NCI-H2029 (cell line): ENCODE measurements at places on chromosomes 5 and 9.

DNA sequence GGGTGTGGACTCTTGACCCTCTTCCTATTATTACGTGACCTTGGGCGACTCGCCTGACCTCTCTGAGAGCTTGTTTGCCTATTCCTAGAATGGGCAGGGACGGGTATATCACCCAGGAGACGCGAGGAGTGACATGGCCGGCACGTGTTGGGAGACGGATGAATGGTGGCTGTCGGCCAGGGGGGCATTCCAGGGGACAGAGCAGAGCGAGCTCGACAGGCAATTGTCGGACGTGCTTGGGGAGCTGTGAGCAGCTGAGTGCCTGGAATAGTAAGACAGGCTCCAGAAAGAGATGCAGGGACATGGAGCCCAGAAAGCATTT, 29.3 kb upstream of the UNC5A start:
- peak; percentile 74 for DNase-seq

DNA sequence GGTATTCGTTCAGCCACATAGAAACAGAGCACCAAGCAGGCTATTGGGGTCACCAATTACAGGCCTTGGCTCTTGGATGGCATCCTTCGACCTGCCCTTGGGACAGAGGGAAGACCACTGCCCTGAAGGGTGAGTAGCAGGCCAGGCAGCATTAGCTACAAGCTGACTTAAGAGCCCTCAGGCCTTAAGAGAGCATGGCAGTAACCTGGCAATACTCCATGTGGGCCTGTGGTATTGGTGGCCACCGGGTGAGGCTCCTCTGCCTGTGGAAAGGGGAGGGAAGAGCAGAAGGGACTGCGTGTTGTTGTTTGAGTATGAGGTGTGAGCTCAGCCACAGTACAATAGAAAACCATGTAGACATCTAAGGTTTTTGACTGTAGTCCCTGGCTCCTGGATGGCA, 170.6 kb downstream of the MCTP1 start:
- DNase-seq = no peak

DNA sequence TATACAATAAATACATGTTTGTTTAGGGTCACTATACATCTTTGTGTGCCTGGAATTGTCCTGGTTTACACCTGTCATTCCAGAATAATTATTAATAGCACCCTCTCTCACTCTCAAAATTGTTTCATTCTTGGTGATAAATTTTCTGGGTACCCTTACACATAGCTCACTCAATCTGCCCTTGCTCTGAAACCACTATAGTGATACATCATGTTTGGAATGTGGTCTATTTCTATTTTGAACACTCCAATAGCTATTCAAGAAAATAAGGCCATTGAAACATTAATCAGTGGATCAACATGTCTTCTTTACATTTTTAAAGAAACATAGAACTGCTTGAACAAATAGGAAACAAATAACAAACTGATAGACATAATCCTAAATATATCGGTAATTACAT, 158.7 kb downstream of the ARRDC3 start:
- DNase-seq = no peak

DNA sequence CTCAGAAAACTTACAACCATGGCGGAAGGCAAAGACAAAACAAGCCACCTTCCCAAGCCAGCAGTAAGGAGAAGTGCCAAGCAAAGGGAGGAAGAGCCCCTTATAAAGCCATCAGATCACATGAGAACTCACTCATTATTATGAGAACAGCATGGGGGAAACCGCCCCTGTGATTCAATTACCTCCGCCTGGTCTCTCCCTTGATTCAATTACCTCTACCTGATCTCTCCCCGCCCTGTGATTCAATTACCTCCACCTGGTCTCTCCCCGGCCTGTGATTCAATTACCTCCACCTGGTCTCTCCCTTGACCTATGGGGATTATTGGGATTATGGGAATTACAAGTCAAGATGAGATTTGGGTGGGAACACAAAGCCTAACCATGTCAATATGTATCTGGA, 467.3 kb upstream of the FTMT start:
- no peak for DNase-seq

GRCh38 chr5:110785356-110785755, 46.5 kb downstream of the SLC25A46 start:
- no peak for DNase-seq

DNA sequence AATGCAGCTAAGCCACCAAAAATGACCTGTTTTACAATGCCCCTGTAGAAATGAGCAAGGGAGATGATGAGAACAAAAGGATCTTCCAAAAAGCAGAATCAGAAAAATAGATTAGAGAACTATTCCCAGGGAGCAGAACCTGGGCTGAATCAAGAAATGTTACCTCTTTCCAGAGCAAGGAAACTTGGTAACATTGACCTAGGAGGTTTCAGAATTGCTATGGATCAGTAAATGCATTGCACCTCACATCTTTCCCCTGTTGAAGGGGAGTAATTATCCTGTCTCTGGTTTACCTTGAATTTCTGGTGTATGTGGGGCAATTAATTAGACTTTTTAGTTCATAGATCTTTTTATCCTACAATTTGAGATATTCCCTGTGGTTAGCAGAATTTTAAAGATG, 151.2 kb upstream of the RAI14 start:
- DNase-seq = no peak

DNA sequence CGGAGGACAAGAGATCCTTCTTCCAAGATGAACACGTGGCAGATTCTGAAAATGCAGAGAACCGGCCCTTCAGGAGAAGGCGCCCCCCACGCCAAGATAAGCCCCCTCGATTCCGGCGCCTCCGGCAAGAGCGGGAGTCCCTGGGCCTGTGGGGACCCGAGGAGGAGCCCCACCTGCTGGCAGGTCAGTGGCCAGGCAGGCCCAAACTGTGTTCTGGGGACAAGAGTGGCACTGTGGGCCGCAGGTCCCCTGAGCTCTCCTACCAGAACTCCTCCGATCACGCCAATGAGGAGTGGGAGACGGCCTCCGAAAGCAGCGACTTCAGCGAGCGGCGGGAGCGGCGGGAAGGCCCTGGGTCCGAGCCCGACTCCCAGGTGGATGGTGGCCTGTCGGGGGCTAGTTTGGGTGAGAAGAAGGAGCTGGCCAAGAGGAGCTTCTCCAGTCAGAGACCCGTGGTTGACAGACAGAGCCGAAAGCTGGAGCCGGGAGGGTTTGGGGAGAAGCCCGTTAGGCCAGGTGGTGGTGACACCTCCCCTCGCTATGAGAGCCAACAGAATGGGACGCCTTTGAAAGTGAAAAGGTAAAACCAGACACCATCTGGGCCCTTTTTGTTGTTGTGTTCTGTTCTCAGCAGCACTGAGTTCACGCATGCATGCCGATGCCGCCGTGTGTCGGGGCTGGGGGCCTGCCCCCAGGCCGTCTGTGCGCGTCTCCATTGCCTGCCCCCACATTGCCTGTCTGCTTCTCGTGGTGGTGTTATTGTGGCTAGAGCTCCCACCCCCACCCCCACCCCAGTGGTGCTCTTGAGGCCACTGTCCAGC, 26.6 kb upstream of the POMT1 start:
- DNase-seq = no peak

- DNase-seq = peak; percentile 76
Observed at GRCh38 chr5:6765612-6766525, 52.6 kb downstream of the TENT4A start.

- no peak for DNase-seq
Observed at GRCh38 chr5:169563369-169563768, 20.2 kb upstream of the SPDL1 start.

- no peak for DNase-seq
Observed at GRCh38 chr5:39080168-39080567, 6.0 kb upstream of the RICTOR start.

GRCh38 chr9:133995012-133995896, 3.1 kb upstream of the VAV2 start:
- peak; percentile 44 for DNase-seq

- no peak for DNase-seq
Observed at GRCh38 chr9:88586452-88586851, 51.5 kb downstream of the NXNL2 start.

- no peak for DNase-seq
Observed at GRCh38 chr5:138439477-138440158, 761 bp downstream of the REEP2 start.

DNA sequence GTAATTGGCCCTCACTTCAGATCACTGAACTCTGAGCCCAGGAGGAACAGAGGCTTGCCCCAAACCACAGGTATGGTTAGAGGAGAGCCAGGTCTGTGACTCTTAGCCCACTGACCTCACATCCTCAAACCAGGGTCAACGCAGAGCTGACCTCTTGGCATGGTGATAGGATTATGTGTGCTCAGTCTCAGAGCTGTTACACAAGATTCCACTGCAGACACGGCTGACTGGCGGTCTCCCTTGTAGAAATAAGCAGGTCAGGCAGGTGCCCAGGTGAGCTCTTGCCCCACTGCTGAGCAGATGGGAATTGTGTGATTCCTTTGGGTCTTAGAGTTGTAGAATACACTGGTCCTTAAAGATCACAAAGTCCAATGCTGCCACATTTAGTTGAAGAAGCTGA, 66.0 kb upstream of the PITX1 start:
- no peak for DNase-seq

DNA sequence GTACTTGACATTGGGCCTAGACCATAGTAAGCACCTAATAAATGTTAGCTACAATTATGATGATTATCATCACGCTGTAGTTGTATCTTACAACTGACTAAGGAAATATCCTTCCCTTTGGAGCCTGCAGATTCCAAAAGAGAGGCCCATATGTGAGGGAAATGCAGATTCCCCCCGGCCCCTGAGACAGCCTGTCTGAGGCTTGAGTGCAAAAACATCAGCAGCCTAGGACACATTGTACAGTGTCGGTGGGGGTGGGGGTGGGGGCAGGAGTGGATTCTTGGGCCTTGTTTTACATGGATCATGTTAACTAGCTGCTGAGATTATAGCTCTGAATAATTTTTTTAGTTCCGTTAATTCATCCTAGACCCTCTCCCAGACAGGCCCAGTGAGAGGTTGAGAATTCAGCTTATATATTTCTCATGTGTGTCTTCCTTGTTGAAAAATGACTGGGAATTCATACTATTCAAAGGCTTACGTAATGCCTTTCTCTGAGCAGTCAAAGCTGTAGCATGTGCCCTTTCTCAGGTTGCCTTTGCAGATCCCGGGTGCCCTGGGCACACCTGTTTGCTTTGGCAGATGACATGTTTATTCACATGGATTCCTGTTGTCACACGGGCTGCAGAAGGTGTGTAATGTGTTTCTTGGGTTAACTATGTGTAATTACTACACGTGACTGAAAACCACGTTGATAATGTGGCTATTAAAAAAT, 262.8 kb downstream of the NR3C1 start:
- DNase-seq = peak; percentile 97

DNA sequence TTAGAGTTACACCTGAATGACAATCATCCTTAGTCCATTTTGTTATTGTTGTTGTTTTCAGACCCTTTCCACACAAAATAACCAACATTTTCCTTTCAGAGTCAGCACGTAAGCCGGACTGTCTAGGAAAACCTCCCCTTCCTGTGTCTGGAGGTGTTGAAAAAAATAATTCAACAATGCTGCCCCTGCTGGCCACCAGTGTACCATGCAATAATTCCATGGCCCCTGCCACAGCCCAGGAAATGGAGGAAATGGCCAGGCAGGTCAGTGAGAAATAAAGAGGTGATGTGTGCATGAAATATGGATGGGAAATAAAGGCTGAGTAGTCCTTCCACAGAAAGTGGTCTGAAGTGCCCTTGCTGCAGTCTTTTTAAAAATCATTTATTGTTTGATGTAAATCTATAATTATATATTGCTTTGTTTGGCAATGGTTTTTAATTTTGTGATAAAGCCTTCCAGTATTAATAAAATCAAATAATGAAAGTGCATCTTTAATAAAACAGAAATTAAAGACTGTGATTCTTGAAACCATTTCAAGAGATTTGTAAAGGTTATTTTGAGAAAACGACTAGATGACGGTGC, 152.8 kb upstream of the PAPPA start:
- peak; percentile 6 for DNase-seq

DNA sequence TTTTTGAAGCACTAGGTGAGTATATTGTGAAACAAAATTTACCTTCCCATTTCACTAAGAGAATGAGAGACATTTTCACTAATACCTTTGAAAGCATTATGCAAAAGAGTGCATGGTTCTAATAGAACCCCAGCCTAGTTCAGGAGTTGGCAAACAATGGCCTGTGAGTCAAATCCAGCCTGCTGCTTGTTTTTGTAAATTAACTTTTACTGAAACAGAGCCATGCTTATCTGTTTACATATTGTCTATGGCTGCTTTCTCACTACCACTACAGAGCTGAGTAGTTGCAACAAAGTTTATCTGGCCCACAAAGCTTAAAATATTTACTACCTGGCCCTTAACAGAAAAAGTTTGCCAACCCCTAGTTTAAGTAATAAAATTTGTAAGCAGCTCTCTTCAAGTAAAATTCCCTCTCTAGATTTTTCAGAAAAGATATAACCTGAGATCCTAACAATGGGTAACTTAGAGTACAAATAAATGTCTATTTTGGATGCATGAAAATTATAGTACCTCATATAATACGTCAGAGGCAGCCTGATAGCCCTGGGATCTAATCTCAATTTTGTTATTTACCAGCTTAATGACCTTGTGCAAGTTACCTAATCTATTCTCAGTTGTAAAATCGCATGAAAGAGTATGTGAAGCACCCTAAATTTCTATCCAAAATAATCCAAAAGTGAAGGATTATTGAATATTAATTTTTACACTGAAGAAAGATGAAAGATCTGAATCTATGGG, 50.7 kb upstream of the ARL15 start:
- no peak for DNase-seq

GRCh38 chr5:38595132-38595745, 38.8 kb upstream of the LIFR start:
- DNase-seq = no peak

DNA sequence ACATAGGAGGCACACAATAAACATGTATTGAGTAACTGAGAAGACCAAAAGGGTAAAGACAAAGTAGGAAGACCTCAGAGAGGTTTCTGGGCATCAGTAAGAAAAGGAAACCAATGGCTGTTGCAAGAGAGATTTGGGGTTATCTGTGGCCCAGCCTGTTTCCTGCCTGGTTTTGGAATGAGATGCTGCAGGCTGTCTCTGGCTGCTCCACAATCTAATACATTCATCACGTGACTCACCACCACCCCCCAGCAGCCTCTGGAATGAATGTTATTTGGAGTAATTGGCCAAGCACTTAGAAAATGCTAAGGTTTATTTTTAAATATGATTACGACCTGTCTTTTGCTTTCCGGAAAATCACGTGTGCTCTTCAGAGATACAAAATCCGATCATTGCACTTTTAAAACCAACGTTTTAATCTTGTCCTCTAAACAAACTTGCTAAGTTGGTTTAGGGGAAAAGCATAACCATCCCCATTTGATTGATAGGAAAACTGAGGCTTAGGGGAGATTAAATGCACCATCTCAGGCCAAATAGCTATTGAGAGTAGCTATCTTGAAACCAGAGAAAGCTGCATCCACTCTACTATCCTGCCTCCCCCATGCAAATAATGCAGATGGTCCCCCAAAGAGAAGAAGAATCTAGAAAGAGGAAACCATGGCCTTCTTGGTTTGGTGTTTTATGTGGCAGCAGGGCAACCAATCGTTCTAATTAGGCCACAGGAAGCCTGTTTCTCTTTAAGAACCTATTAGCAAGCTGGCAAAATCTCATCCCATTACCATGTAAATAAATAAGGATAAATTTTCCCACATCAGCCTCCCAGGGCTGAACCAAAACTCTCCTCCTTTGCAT, 151.8 kb upstream of the ADRA1B start:
- DNase-seq = no peak
